ENCODE measurements at places on chromosomes 5 and 9. TPM values are rescaled to one million over a fixed set of nuclear protein-coding genes. Genes with fewer than 3 reads are reported as not detected.

GRCh38 chr5:88799938-88800535 lies 82.9 kb downstream of the MEF2C start:
- DNase-seq = no peak

- no peak for DNase-seq
Measured at GRCh38 chr5:72152545-72152944, 45.3 kb downstream of the MAP1B start.

The PAEP gene
- not detected for total RNA-seq

DNA sequence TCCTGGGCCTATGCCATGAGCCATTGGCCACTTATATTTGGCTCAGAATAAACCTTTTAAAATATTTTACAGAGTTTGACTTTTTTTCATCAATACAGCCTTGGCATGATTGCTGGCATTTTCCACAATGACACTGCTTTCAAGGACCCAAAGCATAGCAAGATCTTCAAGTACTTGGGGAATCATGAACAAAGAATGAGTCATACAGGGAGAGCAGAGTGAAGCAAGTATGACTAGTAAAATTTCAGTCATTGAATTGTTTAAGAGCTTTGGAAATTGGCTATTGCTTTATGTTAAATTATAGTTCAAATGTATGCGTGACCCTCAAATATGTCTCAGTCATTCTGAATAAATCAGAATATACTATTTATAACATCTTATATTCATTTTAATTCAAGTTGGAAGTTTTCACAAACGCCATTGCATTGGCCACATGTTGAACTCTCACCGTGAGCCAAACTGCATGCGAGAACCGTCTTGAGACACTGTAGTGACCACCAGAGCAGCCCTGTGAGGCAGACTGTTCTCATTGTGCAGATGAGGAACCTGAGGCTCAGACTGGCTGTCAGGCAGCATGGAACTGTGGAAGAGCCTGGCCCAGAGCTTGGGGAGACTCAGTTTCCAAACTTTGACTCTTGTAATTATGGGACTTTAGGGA lies 52.9 kb downstream of the GDNF start:
- DNase-seq = no peak

- no peak for DNase-seq
Measured at GRCh38 chr5:95591490-95591901, 28.4 kb upstream of the GPR150 start.

GRCh38 chr9:125646621-125647100 lies 60.3 kb downstream of the MAPKAP1 start:
- no peak for DNase-seq

DNA sequence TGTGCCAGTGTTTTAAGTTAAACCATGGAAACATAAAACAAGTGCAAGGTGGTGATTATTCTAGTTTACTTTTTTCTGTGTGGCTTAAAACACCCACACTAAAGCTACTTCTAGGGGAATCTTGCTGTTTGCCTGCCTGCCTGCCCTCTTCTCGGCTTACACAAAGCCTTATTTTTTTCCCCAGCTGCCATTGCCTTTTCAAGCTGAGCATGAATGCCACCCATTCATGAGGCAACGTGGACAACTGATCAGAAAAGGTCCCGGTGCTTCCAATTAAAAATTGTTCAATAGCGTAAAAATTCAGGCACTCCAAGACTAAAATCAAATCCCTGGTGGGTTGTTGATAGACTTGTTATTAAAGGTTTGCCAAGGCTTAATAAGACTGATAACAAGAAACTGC lies 401.4 kb downstream of the TMEM161B start:
- DNase-seq = no peak

DNA sequence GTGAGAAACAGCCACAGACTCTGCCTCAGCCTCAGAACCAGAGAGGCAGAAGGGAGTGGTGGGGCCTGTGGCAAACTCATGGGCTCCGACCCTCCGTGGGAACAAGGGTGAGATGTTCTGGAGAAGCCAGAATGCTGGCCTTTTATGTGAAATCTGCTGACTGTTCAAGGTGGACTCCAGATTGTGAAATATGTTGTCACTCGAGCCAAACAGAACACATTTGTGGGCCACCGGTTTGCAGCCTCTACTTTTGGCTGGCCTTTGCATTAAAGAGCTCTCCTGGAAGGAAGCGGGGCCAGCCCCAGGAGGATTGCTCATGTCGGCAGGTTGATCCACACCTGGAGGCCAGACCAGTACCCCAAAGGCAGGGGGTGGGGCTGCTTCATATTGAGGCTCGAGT lies 62.4 kb downstream of the ERGIC1 start:
- no peak for DNase-seq

GRCh38 chr9:134502809-134503211 lies 138.8 kb upstream of the COL5A1 start:
- peak; percentile 83 for DNase-seq

The S1PR3 gene
- total RNA-seq = 6.4 TPM

DNA sequence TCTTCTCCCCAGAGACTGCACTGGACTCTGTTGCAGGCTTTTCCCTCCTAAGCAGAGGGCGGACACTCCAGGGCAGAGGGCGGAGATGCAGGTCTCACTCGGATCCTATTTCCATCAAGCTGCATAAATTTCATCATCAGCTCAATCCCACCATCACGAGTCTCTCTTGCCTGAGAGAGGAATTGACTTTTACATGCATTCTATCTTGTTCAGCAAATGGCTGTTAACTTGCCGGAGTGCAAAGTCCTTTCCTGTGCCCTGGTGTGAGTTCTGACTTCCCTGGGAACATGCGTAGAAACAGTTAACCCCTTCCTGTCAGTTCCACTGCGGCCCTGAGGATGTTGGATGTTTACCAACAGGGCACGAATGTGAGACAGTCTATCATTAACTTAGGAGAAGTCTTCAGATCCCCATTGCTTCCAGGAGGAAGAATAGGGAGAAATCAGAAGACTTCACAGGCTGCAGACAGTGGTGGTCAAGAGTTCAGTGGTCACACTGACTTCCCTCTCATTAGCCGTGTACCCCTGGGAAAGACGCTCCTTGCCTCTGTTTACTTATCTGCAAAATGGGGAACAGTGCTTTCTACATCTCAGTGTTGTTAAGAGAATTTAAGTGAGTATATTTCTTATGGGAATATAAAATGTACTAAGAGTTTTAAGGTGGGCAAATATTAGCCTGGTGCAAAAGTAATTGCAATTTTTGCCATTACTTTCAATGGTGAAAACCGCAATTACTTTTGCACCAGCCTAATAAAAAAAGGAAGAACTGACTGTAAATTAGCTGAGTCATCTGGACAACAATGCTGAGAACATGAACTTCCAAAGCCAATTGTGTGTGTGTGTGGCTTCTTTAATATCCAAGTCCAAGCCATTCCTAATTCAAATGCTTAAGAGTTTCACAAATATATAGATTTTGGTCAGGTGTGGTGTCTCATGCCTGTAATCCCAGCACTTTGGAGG lies 248.0 kb downstream of the DRD1 start:
- no peak for DNase-seq

DNA sequence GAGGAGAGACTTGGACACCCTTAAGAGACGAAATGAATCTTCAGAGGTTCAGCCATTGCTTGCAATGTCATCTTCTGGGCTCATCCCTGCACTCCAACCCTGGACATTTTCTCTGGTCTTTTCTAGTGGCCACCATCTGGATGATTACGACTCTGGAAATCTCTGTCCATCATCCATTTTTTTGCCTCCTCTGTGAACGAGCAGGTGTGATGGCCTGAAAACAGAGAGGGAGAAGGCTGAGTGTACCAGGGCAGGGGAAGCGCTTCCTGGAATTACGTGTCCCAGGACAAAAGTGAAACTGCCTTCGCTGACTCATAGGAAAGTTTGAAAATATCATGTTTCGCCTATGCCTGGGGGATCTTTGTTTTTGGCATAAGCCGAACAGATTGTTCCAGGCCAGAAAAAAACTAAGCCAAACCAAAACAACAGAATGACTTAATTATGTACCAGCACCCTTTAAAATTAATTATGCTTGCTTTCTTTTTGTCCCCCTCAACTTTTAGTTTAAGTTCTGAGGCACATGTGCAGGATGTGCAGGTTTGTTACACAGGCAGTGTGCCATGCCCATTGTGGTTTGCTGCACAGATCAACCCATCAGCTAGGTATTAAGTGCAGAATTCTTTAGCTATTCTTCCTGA lies 31.9 kb downstream of the ANKRD33B start:
- DNase-seq = peak; percentile 52

The LCN15 gene
- not detected for total RNA-seq

DNA sequence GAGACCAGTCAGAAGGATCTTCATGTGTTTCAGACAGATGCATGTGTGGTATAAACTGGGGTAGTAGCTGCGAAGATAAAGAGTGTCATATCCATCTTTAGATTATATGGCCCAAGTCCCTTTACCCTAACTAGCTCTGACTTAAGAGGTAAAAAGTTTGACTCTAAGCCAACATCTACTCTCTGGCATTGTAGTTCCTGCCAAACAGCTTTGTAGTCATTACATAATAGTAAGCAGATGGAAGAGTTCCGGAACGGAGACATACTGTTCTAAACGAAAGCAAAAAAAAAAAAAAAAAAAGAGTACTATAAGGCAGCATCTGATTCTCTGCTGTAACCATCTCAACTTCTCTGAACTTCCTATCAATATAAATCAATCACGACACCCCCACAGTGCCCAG lies 48.8 kb downstream of the CEMIP2 start:
- DNase-seq = no peak

The NDOR1 gene
- 14.9 TPM for total RNA-seq

GRCh38 chr5:122937914-122938313 lies 92.5 kb downstream of the SNX24 start:
- DNase-seq = no peak

DNA sequence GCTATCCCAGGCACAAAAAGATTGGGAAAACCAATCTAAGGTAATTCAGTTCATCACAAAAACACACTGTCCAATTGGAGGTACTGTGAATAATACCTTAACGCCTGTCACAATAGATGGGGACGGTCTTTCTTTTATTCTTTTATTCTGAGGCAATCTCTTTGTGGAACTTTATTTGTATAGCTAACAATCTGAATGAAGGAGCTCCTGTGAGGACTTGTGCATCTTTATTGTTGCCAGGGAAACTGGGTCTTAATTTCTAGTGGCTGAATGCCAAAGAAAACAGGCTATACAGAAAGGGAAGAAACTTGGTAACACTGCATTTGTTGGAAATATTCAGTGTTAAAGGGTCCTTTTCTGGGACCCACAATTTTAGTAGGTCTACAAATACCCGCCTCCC lies 546.9 kb upstream of the C9orf72 start:
- no peak for DNase-seq

DNA sequence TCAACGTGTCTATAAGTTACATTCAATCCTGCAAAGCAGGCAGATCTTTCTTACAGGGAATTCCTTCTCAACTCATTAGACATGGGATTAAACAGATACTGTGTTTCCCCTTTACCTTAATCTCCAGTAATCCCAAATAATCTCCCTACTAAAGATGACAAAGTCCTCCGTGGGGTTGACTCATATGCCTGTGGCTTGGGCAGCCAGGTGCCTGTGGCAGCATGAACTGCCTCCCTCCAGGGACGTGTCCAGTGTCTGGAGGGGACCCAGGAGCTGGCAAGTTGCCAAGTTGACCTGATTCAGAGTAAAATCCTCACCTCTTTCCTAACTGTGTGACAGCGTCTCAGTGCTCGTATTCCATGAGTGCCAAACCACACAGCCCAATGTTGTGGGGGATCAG lies 94.6 kb upstream of the PTCH1 start:
- no peak for DNase-seq

The GFPT2 gene
- 118 TPM for total RNA-seq

GRCh38 chr5:146341854-146342253 lies 3.2 kb downstream of the POU4F3 start:
- DNase-seq = no peak

The GRXCR2 gene
- not detected for total RNA-seq

DNA sequence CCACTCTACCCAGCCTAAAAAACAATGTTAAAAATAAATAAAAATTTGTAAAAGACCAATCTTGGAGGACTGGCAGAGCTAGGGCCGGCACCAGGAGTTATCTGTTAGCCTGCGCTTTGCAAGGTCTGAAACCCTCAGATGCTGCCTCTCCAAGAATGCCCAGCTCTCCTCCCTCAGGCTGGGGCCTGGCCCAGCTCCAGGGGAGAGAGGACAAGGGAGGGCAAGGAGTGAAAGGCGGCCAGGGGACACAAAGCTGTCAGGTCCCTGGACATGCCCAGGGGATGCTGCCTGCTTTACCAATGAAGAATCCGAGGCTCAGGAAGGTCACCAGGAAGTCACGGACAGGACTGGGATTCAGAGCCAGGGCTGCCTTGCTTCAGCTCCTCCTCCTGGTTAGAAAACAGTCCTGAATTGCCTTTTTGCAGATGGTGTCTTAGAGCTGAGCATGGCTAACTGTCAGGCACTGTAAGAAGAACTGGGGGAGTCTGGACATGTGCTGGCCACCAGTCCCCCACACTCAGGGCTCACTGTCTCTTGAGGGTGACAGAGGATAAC lies 5.5 kb upstream of the N4BP3 start:
- no peak for DNase-seq

The SPATA31D4 gene
- not detected for total RNA-seq

GRCh38 chr5:93580063-93580926 lies 724 bp downstream of the NR2F1-AS1 start:
- DNase-seq = no peak

The IL4 gene
- not detected for total RNA-seq

DNA sequence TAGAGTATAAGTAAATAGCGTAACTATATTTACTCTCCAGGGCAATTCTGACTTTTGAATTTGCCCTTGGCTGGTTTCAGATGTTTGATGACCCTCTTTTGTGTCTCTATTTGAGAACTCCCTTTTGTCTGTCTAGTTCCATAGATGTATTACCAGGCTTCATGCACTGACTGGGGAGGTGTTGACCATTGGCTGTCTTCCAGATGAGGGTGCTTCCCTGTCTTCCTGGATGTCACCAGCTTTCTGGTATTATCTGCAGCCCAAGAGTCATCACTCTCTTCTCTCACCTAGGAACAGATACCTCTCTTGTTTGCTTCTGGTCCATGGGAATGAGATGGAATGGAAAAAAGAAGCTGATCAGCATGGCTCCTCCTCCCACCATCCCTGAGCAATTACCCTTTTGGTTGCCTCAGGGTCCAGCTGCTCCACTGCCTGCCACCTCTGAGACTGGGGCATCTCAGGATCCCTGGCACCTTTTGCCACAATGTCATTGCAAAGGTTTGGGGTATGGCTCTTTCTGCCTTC lies 58.7 kb upstream of the TMED7 start:
- DNase-seq = no peak

GRCh38 chr9:103658156-103658555 lies 436.0 kb upstream of the SMC2 start:
- DNase-seq = no peak

- DNase-seq = no peak
Measured at GRCh38 chr5:181105391-181106025, 25.5 kb downstream of the OR2V1 start.

DNA sequence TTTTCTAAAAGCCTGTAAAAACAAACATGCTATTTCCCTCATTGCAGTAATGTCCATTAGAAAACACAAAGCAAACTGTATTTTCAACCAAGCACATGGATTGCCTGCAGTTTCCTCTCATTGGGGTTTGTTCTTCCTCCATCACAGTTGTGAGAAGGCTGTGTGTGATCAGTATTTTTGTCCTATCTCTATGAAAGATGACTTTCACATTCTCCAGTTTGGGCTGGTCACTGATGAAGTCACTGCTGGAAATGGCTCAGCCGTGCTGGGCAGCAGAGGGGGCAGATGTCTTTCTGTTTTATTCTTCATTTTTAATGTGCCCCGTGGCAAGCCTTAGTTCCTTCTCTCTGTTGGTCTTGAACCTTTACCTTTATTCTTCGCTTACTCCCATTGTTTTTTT lies 288.9 kb upstream of the MPDZ start:
- no peak for DNase-seq

All from uterus (tissue), 4 donors.